Nucleus accumbens (tissue), 56 donors: ENCODE measurements at places on chromosomes 11 and 22.

DNA sequence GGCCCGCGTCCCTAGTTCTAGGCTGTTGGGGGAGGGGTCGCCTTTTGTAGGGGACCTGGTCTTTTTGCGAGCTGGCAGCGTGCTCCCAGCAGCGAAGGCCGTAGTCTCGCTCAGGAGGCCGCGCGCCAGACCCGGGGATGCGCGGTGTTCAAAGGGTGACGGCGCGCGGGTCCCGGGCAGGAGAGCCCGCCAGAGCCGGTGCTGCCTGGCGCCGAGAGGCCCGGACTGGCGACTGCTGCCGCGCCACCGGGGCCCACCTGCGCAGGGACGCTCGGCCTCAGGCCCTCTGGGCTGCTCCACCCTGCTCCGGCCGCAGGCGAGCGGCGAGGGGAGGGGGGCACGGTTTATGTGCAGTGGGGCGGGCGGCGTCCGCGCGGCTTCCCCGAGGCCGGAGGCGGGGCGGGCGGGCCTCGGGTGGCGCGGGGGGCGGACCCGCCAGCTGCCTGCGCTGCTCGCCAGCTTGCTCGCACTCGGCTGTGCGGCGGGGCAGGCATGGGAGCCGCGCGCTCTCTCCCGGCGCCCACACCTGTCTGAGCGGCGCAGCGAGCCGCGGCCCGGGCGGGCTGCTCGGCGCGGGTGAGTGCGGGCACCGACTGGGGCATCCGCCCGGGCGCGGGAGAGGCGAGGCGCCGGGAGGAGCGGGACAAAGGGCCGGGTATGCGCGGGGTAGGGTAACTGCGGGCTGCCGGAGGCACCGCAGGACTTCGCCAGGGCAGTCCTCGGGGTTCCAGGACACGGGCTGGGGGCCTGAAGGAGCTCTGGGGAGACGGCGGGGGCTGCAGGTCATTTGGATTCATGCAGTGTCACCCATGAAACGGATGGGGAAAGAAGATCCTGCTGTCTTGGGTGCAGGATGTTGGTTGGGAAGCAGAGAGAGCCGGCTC lies at the start of gene PRSS23:
PRSS23 (plus strand) TSS at position 467 of the 884 bp plus-strand sequence. CDS start 7,102 bp downstream, outside the sequence.
- no peak for DNase-seq

GRCh38 chr11:92841719-92842118 lies 127.7 kb upstream of the MTNR1B start:
- no peak for DNase-seq

DNA sequence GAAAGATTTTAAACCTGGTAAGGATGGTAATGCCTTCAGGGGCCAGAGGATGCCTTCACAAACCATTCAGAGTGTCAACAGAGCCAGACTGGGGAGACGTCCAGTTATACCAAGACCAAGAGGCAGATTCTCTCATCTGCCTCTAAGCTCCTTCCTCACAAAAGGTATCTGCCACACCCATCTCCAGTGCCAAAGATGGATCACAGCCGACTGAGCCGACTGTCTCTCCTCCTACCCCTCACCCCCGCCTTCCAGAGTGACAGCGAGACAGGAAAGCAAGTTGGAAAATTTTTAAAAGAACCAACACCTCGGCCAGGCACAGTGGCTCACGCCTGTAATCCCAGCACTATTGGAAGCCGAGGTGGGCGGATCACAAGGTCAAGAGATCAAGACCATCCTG lies 79.1 kb upstream of the AKIP1 start:
- no peak for DNase-seq

DNA sequence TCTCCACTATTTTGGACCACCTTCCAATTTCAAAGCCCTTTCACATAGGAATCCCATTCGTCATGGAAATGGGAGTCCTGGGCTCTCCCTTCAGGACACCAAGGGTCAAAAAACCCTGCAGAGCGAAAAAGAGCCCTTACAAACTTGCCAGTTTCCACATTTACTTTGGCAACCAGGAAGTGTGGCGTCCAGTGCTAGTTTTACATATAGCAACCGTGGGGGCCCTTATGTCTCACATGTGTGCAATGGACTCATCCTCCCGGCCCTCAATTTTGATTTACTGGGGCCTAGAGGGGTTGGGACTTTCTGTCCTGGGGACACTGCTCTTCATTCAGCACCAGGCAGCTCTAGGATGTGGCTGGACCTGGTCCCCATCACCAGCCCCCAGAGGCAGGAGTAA lies 33.7 kb downstream of the DAGLA start:
- no peak for DNase-seq

DNA sequence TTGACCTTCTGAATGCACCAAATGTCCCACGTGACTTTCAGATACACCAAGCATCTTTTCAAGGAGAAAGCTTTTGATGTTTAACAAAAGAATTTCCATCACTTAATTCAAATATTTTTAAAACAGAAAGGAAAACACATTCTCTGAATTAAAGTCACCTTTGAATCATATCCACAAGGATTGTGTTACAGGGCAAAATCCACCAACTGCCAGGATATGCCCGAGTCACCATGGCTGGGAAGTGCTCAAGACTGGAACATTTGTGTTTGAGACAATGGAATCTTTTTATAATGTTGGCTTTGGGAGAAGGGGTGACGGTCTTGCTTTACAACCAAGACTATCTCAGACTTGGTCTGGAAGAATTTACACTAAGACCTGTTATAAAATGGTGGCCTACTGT lies 40.8 kb downstream of the BID start:
- no peak for DNase-seq
